ENCODE measurements at places on chromosomes 16 and 17.
A peak's percentile ranks its signal among the peaks of the same experiment; 100 is the strongest.

DNA sequence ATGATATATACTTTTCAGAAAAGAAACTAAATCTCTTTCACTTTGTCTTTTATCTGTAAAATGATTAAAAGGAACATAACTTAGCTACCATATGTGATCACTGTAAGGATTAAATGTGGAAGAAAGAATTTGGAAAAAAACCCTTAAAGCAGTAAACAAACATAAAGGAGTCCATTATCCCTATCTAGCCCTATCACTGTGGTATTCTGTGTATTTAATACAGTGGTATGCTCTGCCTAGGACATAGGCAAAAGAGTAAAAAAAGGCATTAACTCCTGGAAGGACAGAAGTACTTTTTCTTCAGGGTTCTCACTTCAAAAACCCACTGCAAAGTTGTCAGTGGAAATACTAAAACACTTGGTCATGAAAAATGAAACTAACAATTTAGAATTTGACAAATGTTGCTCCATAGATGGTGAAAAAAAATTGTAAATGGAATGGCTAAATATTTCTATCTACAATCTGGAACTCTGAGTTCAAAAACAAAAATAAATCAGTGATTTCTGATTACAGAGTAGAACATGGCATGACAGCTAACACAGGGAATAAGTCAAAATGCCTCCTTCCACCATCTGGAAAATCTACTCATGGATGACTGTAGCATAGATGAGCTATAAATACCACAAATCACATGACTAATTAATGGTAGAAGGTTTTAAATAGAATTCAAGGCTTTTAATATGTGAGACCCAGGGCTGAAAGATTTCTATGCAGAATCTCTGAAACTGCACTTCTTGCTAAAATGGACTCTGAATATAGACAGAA, 140.1 kb downstream of the ITFG1 start:
- no peak for DNase-seq

GRCh38 chr17:74631468-74632450, 8.2 kb upstream of the CD300E start:
- no peak for DNase-seq

GRCh38 chr16:56807011-56807675, 57.9 kb upstream of the SLC12A3 start:
- DNase-seq, result no peak

DNA sequence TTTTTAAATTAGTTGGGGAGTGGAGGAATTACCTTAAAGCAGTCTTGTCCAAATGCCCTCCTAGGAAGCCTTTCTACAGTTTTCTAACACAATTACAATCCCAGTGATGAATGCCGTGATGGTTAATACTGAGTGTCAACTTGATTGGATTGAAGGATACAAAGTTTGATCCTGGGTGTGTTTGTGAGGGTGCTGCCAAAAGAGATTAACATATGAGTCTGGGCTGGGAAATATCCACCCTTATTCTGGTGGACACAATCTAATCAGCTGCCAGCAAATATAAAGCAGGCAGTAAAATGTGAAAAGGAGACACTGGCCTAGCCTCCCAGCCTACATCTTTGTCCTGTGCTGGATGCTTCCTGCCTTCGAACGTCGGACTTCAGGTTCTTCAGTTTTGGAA, 12.2 kb downstream of the ORC6 start:
- DNase-seq, result no peak

- no peak for DNase-seq
Observed at GRCh38 chr16:840561-841454, 40.3 kb upstream of the GNG13 start.

DNA sequence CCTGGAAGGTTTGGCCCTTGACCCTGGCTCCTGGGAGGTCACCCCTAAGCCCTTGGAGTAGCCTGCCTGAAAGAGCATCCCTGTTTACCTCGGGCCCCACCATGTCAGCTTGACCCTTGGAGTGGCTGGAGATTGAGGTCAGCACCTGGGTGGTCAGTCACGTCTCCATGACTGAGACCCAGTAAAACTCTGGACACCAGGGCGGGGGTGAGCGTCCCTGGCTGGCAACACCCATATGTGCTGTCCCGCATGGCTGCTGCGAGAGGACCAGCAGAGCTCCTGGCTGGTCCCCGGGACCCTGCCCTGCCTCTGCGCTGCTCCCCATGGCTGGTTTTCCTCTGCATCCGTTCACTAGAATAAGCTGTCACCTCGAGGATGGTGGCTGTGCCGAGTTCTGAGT, 91.2 kb downstream of the RBFOX3 start:
- DNase-seq, result no peak

GRCh38 chr16:86261379-86261778, 248.9 kb upstream of the FOXF1 start:
- DNase-seq, result no peak

DNA sequence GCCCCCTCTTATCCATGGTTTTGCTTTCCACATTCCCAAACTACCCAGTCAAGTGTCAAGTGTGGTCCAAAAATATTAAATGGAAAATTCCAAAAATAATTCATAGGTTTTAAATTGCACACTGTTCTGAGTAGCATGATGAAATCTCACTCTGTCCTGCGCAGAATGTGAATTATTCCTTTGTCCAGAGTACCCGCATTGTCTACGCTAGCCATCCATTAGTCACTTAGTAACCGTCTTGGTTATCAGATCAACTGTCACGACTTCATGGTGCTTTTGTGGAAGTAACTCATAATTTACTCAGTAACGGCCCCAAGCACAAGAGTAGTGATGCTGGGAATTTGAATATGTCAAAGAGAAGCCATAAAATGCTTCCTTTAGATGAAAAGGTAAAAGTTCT, 94.9 kb downstream of the SLC39A11 start:
- DNase-seq, result no peak

DNA sequence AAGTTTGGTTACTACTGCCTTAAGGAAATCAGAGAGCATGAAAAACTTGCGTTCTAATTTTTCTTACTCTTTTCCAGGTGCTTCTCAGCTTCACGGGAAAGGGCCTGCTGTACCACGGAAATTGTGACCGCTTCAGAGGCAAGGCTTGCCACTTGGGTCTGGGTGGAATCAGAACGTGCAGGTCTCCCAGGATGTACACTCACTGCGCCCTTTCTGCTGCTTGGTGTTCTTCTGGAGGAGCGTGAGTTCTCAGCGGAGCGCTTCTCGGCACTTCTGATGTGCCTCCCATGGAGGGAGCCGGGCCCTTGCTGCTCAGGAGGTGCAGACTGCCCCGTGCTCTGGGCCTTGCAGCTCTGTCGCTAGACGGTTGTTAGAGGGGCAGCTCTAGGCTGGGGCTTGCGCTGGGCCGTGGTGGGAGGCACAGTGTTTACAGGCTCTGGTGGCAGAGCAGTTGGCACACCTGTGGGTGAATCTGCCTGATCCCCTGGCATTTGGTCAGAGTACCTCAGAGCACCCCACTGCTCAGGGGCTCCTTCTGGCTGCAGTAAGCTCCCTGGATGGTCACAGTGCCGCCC, 32.8 kb downstream of the UBN1 start:
- no peak for DNase-seq

GRCh38 chr17:33127706-33128105, 136.1 kb downstream of the SPACA3 start:
- DNase-seq, result no peak

GRCh38 chr17:21171309-21171922, 42.5 kb downstream of the TMEM11 start:
- DNase-seq, result no peak

DNA sequence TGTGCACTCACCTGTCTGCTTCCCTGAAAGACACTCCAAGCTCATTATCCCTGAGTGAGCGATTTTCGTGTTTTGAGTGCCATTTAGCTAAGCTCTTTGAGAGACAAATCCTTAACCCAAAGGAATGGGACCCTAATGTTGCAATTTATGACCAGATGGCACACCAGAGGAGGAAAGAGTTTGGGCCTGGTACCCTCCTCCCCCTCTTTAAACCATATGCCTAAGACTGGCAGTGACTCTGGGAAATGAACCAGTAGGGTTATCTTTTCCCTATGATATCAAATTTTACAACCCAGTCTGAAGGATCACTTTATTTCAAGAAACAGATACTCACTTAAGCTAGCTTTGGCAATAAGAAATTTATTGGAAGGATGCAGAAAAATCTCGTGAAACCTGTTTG, 550.4 kb downstream of the TOX3 start:
- DNase-seq, result no peak

GRCh38 chr17:47288531-47289116, 35.0 kb downstream of the ITGB3 start:
- no peak for DNase-seq

DNA sequence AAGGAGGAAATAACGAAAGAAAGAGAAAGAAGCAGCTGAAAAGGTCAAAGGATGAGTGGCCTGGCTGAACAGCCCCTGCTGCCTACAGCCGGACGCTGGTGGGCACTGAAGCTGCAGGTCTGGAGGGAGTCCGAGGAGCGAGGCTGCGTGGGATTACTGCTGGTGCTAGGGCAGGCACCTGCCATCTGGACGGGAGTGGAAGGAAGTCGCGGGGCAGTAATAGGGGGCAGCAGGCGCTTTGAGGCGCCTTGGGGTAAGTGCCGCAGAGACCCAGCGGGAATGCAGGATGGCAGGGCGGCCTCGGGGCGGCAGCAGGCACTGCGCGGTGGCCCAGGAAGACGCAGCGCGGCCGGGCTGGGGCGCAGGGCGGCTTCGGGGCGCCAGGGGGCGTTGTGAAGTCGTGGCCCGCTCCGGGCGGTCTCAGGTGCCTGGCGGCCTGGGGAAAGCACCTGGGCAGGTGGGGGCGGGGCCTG, 303 bp upstream of the SCNN1G start:
- DNase-seq, result peak; percentile 99

DNA sequence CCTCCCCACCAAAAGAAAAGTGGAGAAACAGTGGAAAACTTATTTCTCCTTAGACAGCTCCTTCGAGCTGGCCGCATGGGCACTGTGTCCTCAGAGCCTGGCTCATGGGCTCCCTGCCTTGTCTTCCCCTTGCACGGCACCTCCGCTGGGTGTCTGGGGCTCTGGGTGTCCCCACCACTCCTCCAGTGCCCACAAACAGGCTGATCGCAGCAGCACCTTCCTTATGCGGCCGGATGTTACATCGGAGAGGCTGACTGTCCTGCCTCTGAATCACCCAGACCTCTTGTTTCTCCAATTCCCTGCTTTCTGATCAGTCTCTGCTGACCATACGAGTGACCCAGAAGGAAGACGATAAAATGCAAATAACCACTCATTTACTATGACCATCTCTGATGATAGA, 121.7 kb downstream of the SLC39A11 start:
- DNase-seq, result no peak

DNA sequence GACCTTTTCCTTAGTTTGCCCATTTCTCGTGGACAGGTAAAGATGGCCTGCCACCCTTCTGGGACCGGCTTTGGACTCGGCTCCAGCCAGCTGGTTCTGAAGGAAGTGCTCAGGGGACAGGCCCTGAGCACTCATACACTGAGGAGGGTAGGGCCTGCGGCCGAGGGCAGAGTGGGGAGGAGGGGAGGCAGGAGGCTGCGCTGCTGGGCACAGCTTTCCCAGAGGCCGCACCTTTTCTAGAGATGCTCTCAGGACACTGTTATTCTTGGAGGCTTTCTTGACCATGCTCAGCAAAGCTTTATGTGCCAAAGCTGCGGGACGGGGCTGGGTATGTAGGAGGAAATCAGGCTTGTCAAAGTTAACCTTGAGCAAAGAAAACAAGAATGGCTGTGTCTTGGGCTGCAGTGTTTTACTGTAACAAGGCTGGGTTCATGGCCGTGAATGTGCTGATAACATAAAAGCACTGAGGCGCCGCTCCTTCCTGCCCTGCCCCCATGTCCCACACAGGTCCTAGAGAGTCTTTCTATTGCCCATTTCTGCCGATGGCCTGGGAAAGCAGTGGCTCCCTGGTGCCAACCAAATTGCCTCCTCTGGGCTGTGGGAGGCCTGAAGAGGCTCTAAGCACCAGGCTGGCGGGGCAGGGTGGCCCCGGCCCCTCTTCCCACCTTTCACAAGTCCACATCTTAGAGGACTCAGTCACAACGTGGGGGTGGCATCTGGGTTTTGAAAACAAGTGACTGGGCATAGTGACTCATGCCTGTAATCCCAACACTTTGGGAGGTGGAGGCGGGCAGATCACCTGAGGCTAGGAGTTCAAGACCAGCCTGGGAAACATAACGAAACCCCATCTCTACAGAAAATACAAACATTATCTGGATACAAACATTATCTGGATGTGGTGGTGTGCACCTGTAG, 22.3 kb upstream of the TIMP2 start:
- DNase-seq, result no peak

GRCh38 chr17:64084086-64084939, 45.6 kb downstream of the ERN1 start:
- DNase-seq, result no peak

- no peak for DNase-seq
Observed at GRCh38 chr17:65901394-65901793, 290.5 kb downstream of the CEP112 start.

DNA sequence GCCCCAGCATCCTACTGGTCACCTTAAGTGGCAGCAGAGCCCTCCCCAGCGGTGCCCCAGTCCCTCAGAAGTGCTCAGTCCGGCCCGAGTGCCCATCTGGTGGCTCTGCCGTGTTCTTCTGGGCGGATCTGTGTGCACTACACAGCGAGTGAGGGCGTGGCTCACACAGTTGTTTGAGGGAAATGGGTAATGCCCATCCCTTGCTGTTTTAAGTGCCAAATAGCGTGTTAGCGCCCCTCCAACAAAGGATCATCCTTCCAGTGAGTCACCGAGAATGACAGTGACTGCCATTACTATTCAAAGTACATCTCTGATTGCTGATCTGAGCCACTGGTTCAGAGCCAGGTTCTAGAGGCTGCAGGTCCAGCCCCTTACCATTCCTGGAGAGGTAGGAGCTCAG, 152.0 kb downstream of the LGALS9B start:
- DNase-seq, result no peak

- no peak for DNase-seq
Observed at GRCh38 chr17:21209511-21210175, 4.3 kb downstream of the TMEM11 start.

- DNase-seq, result peak; percentile 76
Observed at GRCh38 chr16:75252946-75253911, 1.8 kb upstream of the BCAR1 start.

- no peak for DNase-seq
Observed at GRCh38 chr17:55816532-55817396, 65.9 kb downstream of the PCTP start.

GRCh38 chr16:12206098-12206748, 229.7 kb downstream of the SNX29 start:
- DNase-seq, result no peak

- DNase-seq, result no peak
Observed at GRCh38 chr17:68706356-68706920, 105.3 kb upstream of the FAM20A start.

GRCh38 chr17:28760601-28761562, 17.1 kb downstream of the TRAF4 start:
- DNase-seq, result peak; percentile 74

All from iPS-NIHi11 (cell line).